D721Med (cell line): ENCODE measurements at places on chromosomes 4 and X.

GRCh38 chr4:38162240-38162784 lies 202.1 kb downstream of the PTTG2 start:
- DNase-seq: no peak

GRCh38 chrX:13816643-13817627 lies at the start of gene GPM6B:
TSS of gene GPM6B (minus strand) at chrX:13817093. CDS start at chrX:13816904, 189 bp downstream.
- DNase-seq: no peak

DNA sequence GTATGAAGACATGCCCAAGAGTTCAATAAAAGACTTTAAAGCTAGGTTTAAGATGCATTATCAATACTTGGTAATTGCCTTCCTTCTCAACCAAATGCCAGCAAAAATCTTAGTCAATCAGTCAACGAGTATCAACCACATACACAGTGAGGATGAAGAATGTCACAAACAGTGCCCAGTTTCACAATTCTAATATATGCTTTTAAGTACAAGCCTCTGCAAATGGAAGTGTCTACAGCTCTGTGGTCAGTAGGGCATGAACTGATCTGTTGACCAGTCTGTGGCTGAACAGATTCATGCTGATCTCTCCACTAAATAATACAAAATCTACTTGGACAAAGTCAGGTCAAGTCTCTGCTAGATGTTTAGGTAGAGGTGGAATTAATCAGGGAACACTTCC lies 27.9 kb downstream of the PPARGC1A start:
- no peak for DNase-seq

GRCh38 chr4:7873881-7874280 lies 65.8 kb downstream of the AFAP1 start:
- DNase-seq: no peak

- no peak for DNase-seq
Measured at GRCh38 chr4:176774852-176775251, 17.9 kb downstream of the VEGFC start.

DNA sequence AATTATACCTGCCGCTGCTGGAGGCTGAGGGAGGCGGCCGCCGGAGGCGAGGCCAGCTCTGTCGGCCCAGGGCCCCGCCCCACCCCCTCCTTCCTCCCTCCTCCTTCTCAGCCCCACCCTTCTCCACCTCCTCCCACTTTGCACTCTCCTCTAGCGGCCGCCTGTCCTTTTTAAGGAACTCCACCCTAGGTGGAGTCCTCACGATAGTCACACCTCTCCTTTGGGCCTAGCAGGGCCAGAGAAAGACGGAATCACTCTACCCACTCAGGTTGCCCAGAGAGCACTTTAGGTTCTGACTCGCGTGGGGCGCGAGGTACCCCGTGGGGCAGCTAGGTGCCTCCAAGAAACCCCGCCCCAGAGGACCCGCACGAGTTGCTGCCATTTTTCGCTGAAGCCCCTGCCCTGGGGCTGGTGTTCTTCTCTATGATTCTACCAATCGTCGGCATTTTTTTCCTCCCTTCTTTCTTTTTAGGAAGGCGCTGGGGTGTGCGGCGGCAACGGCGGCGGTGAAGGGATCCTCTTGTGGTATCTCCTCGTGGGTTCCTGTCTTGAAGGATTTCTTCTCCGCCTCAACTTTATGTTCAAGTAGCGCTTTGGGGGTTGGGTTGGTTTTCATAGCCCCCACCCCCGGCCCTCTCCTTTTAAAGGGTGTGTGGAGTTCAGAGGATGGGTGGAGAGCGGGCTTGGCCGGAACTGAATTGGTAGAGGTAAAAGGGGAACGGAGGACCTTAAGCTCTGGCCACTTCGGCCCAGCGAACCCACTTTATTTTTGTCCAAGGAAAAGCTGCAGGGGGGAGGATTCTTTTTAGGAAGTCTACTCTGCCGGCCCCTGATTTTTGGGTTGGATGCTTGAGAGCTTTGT lies at the start of gene KLF8:
TSS of gene KLF8 (plus strand) at position 136 of the 862 bp plus-strand sequence. CDS start 979 bp downstream, outside the sequence.
- no peak for DNase-seq

DNA sequence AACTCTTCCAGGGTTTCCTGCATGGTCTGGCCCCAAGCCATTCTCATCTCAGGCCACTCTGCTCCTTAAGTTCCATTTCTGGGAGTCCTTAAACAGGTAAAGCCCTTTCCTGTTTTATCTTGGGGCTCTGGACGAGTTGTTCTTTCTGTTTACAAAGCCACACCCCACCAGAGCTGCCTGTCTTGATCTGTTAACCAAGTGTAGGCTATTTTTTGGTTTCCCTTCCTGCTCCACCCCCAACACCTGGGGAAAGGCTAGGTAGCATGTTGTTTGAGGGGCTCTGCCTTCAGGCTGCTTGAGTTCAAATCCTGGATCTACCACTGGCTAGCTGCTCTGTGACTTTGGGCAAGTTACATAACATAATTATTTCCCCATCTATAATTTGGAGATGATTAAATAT lies 40.0 kb downstream of the ERVMER34-1 start:
- no peak for DNase-seq

DNA sequence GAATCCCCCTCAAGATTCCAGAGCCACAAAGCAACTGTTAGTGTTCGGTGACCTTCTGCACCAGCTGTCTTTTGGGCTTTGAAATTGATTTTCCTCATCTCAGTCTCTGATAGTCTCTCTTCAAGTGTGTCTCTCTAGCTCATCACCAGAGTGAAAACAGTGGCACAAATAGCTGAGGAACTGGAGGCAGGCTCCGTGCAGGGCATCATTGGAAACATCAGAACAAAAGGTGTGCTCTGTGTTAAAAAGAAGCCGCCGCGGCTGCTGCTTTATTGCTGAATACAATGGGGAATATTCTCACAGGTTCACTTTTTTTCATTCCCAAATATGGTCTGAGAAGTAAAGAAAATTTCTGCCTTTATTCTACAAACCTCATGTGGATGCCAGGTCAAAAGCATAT lies 297.5 kb downstream of the DCTD start:
- no peak for DNase-seq

GRCh38 chr4:78667764-78668163 lies 108.4 kb upstream of the BMP2K start:
- DNase-seq: no peak

- no peak for DNase-seq
Measured at GRCh38 chr4:169079942-169080827, 70.1 kb upstream of the CBR4 start.

DNA sequence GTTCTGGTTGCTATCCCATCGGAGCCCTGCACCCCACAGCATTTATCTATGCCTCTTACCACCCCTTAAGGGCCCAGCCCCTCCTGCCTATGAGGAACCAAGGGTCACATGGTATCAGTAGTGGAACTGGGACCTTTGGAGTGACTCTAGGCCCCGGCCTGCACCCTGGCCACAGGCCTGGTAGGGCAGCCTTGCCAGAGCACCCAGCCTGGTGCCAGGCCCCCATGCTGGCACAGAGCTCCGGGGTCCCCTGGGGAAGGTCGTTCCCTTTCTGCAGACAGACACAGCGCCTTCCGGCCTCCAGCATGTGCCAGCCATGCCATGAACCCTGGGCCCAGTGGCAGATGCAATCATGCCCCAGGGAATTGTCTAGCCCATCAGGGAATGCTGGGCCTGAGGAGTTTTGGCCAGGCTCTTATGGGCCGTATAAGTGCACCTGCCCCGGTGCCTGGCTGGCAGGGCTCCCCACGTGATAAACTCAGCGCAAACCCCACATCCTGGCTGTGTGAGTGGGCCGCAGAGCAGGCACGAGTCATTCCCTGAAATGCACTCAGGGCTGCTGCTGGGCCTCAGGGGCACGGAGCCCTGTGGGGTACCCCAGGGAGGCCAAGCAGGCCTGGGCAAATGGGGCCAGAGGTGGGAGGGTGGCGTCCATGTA lies 19.8 kb upstream of the ADD1 start:
- DNase-seq: no peak

DNA sequence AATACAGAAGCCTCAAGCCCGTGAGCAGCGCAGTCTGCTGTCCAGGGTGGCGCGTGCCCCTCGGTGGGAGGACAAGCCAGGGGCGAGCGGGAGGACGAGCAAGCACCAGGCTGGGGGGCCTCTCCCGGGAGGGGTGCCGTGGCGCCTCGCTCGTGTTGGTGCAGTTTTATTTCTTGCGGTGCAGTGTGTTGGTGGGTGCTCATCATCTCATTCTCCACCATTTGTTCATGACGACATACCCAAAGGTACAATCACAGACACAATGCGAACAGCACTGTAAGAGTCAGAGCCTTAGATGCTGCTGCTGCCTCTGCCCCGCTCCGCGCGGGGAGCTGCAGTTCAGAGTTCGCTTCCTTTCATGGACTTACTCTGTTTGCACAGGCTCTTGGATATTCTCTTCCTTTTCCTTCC lies 30.3 kb downstream of the RGS12 start:
- DNase-seq: no peak

GRCh38 chr4:7062816-7063215 lies 5.0 kb downstream of the GRPEL1 start:
- DNase-seq: no peak
